CD4-positive, alpha-beta T cell treated with Interleukin-17A for 4 hours (primary cell): ENCODE measurements at places on chromosomes 2 and 18.

DNA sequence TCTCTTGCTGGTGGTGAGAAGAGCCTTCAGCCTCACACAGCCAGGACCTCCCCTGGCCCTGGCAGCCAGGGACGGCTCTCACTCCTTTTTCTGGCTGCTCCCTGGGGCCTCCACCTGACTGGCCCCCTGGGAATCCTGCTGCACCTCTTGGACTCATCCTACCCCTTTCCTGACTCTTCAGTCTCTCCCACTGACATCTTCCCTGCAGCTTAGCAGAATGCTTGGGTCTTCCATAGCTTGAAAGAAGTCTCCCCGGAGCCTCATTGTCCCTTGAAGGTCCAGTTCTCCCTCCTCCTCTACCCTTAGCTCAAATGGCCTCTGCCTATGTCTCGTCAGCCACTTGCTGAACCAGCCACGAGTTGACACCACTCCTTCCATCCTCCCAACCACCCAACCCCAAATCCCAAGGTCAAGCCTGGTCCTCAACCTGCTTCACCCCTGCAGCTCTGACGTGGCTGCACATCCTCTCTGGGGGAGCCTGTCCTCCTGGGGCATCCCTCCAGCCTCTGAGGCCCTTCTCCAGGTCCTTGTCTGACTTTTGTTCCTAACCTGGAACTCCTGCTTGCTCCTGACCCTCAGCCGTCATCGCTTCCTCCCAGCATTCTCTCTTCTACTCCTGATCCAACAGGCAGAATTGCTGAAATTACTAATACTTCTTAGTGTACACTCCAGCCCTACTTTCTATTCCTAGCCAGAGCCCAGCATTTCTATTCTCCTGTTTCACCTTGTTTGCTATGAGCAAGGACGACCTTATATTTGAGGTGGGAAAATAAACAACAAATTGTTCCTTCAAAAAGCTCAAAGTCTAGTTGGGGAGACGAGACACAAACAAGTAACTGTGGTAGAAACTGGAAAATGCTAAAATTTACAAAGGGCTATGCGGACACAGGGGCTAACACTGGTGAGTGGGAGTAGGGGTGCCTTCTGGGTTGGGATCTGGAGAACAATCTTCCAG lies 68.7 kb upstream of the MGAT4A start:
- no peak for DNase-seq

DNA sequence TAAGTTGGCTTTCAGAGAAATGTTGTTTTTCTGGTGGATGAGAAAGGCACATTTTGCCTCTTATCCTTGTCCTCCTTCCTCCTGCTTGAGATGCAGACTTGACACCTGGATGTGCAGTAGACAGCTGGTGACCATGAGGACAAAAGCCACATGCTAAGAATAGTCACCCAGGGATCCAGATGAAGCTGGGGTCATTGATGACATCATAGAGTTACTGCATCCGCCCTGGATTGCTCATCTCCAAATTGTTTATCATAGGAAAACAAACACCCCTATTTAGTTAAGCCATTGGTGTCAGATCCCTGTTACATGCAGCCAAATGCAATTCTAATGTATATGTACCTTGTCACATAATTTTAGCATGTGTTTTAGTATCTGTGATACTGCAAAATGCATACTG lies 16.3 kb upstream of the SLC1A4 start:
- DNase-seq: no peak

DNA sequence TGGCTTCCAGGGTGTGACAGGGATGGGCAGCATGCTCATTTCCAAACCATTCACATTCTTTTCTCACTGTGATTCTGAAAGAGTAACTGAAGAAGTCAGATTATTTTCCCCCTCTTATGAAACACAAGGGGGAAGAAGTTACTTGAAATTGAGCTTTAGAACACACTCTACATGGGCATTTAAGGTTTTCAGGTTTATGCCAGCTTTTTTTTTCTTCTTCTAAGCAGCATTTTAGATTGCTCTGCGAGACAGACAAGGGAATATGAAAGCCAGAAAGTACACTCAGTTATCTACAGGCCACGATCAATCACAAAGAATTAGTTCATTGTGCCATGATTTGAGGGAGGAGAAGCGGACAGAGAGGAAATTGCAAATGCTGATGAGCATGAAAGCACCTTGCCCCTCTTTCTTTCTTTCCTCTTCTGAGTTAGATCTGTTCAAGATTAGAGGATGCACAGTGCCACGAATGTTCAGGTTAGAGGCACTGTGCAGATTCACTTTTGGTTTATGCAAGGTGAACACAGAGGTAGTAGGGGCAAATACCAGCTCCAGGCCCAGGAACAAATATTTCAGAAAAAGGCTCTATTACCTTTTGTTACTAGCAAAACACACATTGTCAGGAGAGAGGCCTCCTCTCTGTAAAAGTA lies 49.2 kb downstream of the CXCR4 start:
- DNase-seq: peak; percentile 28

DNA sequence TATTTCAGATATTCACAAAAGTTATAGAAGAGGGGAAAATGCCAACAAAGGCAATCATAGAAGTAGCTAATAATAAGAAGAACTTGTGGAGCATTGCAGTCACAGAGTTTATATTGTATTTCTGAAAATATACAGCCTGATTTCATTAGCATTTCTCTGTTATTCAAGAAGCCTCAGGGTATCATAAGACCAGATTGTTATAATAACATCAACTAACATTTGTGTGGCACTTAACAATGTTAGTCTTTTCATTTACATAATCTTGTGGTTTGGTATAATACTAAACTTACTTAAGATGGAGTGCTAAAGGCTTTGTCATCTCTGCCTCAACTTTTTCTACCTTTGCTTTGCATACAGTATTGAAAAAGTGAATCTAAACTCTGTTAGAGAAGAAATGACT lies 61.6 kb upstream of the TACR1 start:
- DNase-seq: no peak

DNA sequence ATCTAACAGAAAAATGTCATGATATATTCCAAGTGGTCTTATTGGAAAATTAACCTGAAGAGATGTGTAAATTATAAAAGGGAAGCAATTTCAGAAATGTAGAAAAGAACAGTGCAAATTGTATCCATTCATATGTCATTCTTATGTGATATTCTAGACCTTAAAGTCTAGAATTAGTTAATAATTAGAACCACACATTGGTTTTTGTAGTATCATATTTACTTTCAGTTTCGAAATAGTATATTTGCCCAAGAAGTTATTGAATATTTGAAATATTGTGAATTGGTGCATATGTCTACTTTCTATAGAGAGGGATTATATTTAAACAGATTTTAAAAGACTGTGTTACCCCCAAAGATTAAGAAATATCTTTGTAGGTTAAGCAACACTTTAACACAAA lies 1348.6 kb upstream of the ACVR2A start:
- DNase-seq: no peak

GRCh38 chr18:49858309-49859020 lies 45.1 kb upstream of the ACAA2 start:
- peak; percentile 70 for DNase-seq

- no peak for DNase-seq
Measured at GRCh38 chr2:100875516-100876230, 55.7 kb downstream of the NPAS2 start.

DNA sequence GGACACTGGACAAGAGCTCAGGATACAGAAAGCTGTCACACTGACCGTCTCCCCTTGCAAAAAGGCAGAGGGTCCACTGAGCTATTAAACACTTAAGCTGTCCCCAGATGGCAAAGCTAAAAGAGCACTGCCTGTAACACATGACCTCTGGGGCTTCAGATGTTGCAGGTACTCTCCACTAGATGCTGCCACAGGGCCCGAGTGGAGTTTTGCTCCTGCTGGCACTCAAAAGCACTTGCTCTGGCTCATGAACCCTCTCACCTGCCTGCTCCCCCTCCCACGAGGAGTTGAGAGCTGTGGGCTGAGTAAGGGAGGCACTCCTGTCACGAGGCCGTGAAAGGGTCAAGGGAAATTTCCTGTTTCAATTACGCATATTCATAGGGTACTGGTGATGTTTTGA lies 227.9 kb downstream of the PRKCE start:
- no peak for DNase-seq

- no peak for DNase-seq
Measured at GRCh38 chr2:176079831-176080539, 3.8 kb downstream of the EVX2 start.

GRCh38 chr2:216555274-216555673 lies 56.6 kb downstream of the RPL37A start:
- DNase-seq: no peak

DNA sequence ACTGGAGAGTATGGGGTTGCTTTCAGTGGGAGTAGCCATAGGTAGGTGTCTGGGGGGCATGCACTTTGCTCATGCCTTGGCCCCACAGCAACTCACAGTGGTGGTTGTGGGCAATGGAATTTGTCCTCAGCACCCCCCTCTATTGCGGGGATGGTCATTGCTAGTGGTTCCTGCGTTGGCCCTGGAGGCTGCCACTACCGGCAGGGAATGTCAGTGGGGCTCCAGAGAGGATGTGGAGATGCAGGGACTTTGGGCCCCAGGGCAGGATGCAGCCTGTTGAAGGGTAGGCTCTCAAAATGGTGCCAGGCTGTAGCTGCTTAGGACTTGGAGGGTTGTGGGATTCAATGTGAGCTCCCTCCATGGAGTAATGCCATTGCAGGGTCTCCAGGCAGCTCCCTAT lies 125.0 kb downstream of the XRCC5 start:
- no peak for DNase-seq

- DNase-seq: no peak
Measured at GRCh38 chr2:100948942-100949811, 52.9 kb upstream of the RPL31 start.

DNA sequence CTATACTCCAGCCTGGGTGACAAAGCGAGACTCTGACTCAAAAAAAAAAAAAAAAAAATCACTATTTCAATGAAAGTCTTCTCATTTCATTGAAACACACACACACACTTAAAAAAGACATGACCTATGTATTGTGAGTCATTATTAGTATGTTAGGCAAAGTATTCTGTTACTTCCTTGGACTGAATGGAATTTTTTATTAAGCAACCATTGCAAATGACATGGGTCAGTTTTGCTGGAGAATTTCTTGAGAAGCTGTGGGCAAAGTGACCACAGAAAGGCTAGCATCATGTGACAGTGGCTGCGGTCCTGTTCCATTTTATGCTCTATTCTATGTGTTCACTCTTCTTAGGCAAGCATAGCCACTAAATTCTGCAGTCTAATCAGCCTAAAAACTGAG lies 695.7 kb downstream of the TDRD15 start:
- DNase-seq: no peak

DNA sequence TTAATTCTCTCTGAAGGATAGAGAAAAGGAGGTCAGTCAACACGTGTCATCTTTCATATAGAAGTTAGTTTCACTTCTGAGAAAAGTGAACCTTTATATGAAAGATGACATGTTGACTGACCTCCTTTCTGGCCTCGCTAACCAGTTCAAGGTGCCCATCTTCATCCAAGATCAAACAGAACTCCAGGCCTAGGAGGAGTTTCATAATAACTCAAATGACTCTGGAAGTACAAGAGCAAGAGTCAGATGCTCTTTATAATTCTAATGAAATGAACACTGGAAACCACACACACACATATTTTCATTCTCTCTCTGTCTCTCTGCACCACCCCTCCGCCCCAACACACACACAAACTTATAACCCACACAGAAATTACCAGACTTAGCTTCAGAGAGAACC lies 16.3 kb downstream of the ANKRD44 start:
- peak; percentile 34 for DNase-seq

- no peak for DNase-seq
Measured at GRCh38 chr2:54728669-54729120, 5.2 kb downstream of the EML6 start.
